ENCODE measurements at places on chromosomes 3 and 15. TPM values are rescaled to one million over a fixed set of nuclear protein-coding genes. Genes with fewer than 3 reads are reported as not detected.

GRCh38 chr3:129425213-129425612, 3.2 kb downstream of the EFCAB12 start:
- no peaks in the 10 kb centered on the region for H3K27me3 ChIP-seq
- H3K4me3 ChIP-seq, result no peak overlapping the region
- no peaks in the 10 kb centered on the region for H3K36me3 ChIP-seq
- no peak overlapping the region for H3K27ac ChIP-seq
- DNase-seq, result no peak

NLGN1 gene
- not detected for total RNA-seq

DNA sequence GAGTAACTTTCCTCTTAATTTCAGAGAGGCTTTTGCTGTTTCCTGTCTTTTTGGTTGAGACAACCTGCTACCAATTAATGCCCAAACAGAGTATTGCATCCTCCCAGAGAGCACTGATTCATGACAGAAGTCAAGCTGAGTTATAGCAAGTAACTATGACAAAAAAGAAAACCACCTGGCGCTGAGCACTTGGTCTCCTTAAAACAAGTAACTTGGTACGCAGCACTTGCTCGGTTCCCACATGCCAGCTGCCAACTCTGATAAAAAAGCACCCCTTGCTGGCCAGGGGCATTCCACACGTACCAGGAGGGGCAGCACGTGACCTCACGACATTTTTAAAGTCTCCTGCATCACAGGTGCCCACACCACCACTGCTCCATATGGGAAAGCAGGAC, 13.5 kb upstream of the MYO5C start:
- H3K36me3 ChIP-seq, result peaks cover 15% of the 10 kb centered on the region
- peak overlapping the region; percentile 24 for H3K27ac ChIP-seq
- H3K4me1 ChIP-seq, result peaks cover 6% of the 10 kb centered on the region
- no peak overlapping the region for H3K4me3 ChIP-seq
- no peak for DNase-seq

- H3K27me3 ChIP-seq, result peaks cover 43% of the 10 kb centered on the region
- DNase-seq, result no peak
- no peak overlapping the region for H3K4me3 ChIP-seq
- peaks cover 4% of the 10 kb centered on the region for H3K36me3 ChIP-seq
Measured at GRCh38 chr15:70362886-70363285, 265.2 kb upstream of the TLE3 start.

Measured in T-helper 17 cell (primary cell).